ENCODE measurements at places on chromosomes 2 and 18.

- DNase-seq = no peak
Measured at GRCh38 chr2:155770516-155770915, 562.0 kb downstream of the NR4A2 start.

DNA sequence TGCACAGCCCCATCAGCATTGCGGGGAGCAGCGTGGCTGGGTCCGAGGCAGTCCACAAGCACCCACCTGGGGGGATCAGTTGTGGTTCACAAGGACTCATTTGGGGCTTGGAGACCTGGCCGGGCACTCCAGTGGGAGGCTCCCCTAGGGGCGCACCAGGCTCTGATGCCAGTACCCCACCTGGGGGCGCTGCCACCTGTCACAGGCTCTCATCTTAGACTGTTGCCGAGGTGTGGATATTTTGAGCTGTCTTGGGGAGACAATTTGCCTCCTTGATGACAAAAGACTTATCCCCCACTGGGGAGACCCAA is 3.0 kb downstream of the ADRA2B start:
- no peak for DNase-seq

DNA sequence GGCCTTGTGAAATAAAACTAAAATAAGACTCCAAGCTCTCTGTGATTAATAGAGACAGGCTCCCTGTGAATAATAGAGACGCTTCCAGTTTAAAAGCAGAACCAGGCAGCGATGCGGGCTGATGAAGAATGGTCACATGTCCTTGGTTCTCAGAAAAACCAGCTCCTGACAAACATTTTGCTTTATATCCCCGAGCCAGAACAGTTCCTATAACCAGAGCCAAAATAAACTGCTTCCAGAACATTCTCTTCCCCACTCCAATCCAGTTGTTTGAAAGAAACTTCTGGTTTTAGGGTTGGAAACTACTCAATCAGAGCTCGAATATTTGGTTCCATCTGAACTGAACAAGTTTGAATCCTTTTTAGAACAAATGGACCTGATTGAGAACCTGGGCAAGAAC is 213.7 kb downstream of the TSN start:
- DNase-seq = no peak

DNA sequence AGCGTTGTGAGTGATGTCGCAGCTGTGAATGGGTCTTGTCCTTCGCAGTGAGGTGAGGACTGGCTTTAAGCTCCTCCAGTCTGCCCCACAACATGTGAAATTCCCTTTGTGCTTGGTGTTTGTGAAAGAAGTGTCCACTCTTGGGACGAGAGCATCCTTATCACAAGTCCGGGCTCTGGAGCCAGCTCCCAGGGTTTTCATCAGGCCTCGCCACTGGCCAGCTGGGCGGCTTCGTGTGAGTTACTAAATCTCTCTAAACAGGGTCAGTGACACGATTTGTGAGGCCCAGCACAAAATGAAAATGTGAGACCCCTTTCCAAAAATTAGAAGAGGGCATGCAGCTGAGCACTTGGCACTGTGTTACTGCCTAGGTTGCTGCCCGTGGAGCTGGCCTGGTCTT is 115.9 kb downstream of the VAPA start:
- DNase-seq = no peak
